ENCODE measurements at places on chromosomes 5 and 9.
A peak's percentile ranks its signal among the peaks of the same experiment; 100 is the strongest.

DNA sequence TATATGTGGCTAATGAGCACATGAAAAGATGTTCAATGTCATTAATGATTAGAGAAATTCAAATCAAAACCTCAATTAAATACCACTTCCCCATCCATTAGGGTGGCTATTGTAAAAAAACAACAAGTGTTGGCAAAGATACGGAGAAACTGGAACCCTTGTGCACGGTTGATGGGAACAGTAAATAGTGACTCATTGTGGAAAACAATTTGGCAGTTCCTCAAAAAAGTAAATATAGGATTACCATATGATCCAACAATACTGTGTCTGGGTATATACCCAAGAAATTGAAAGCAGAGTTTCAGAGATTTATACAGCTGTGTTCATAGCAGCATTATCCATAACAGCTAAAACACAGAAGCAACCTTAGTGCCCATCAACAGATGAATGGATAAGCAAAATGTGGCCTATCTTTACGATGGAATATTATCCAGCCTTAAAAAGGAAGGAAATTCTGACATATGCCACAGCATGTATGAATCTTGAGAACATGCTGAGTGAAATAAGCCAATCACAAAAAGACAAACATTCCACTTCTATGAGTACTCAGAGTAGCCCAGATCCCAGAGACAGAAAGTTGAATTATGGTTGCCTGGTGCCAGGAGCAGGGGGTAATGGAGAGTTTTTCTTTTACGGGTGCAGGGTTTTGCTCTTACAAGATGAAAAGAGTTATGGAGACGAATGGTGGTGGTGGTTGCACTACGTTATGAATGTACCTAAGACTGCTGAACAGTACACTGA is 41.4 kb upstream of the LRRC14B start:
- peak; percentile 24 for DNase-seq

DNA sequence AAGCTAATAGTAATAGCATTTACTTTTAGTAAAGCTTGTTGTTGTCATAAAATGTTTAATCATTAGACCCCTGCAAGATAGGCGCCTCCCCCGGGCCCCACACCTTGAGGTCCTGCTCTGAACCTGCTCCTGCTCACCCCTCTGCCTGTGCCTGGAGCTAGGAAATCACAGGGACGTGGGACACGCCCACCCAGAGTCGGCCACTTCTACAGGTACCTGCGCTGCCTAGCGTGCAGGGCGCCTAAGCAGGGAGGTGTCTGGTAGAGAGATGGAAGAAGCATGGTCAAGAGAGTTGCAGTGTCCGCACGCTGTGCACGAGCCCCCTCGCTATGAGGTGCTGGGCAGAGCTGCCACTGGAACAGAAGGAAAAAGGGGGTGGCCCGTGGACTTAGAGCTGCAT is 52.6 kb downstream of the HINT1 start:
- DNase-seq = no peak

DNA sequence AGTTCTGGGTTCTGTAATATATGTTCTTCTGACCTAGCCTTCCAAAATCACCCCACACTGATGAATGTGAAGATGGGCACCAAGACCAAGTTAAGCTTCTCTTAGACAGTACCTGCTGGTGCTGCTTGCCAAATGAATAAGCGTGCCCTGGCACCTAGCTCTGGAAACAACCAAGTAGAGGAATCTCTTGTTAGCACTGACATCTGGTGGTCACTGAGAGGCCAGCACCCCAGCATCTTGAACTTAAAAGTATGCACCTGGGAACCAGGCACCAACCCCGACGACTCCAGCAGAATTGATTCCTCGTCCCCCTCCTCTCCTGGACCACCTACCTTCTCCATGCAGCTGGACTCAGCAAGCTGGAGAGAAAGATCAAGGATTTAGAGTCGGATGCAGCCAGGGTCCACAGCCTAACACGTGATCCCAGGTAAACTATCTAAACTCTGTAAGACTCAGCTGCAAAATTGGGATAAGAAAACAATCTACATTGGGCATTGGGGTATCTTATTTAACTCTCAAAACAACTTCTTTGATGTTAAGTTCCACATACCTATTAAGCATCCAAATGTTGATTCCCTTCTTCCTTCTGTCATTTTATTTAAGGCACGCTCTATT is 89.8 kb downstream of the SLC1A3 start:
- peak; percentile 42 for DNase-seq

DNA sequence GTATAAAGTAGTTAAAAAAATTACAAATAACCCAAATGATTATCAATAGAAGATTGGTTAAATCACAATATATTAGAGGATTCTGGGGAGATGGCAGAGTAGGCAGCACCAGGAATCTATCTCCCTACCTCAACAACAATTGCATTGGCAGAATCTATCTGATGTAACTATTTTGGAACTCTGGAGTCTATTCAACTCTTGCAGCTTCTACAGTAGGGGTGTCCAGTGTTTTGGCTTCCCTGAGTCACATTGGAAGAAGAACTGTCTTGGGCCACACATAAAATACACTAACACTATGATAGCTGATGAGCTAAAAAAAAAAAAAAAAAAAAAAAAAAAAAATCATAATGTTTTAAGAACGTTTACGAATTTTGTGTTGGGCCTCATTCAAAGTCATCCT is 29.2 kb upstream of the ECM2 start:
- DNase-seq = peak; percentile 36

DNA sequence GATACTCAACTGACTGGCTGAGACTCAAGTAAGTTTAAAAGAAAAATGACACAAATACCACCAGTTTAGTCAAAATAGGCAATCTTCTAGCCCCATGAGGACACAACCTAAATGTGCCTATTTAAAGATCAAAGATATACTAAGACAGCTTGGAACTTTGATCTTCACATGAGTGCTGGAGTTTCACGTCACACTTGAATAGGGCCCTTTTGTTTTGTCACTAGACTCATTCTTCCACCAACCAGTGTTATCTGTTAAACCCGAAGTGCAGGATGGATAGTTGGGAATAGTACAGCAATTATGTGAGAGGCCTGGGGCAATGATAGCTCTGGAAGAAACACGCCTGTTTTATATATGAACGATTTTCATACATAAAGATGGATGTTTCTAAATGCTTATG is 792.8 kb upstream of the NUDT12 start:
- no peak for DNase-seq

DNA sequence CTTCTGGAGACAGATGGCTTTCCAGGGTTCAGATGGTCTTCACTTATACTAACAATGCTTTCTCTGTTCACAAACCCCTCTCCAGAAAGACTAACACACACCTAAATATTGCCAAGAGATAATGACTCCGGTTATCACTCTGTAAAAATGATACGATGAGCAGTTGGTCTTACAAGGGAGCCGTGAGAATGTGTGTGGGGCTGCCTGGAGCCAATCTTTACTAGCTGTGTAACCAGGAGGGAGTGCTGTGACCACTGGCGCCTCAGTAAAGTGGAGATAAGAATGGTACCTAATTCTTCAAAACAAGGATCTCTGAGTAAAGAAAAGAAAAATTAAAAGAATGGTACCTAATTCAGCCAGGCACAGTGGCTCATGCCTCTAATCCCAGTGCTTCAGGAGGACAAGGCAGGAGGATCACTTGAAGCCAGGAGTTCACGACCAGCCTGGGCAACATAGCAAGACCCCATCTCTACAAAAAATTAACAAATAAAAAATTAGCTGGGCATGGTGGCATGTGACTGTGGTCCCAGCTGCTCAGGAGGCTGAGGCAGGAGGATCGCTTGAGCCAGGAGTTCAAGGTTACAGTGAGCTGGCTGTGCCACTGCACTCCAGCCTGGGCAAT is 39.9 kb upstream of the IL17B start:
- DNase-seq = no peak

GRCh38 chr9:89891591-89892304 is 286.9 kb downstream of the GADD45G start:
- DNase-seq = peak; percentile 29

GRCh38 chr9:131669269-131670157 is 70.4 kb downstream of the RAPGEF1 start:
- DNase-seq = no peak

- DNase-seq = no peak
Observed at GRCh38 chr5:11251247-11251646, 490.2 kb upstream of the DAP start.

- DNase-seq = no peak
Observed at GRCh38 chr9:125608489-125609224, 98.4 kb downstream of the MAPKAP1 start.

DNA sequence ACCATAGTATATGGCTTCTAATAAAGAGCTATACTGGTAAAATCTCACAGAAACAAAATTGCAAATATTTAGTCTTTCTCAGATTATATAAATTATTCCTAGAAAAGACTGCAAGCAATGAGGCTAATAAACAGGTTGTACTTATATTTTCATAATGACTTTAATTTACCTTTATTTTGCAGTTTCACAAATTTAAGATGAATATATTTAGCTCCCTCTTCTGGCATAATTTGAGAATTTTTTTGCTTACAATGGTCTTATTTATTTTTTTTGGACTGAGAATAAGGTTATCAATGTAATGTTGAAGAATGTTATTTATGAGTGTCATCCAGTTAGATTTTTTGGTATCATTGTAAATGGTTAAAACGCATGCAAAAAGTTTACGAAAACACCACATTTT is 56.7 kb downstream of the PIK3R1 start:
- no peak for DNase-seq

GRCh38 chr5:124843596-124843899 is 97.1 kb upstream of the ZNF608 start:
- peak; percentile 95 for DNase-seq

DNA sequence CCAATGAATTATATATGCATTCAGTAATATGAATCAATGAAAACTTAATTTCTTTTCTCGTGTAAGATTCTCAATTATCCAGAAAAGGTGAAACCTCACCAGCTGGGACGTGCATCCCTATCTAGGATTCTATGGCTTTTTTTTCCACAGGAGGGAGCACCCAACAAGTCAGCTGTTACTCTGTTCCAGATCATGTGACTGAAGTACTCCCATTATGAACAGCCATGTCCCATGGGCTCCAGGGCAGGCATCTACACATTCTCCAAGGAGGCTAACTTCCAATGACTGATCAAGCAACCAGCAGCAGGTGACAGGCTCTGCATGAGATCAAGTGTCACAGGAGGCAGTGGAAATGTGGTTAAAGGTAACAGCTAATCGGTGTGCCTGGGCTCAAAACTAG is 118.8 kb downstream of the ELAVL2 start:
- no peak for DNase-seq

DNA sequence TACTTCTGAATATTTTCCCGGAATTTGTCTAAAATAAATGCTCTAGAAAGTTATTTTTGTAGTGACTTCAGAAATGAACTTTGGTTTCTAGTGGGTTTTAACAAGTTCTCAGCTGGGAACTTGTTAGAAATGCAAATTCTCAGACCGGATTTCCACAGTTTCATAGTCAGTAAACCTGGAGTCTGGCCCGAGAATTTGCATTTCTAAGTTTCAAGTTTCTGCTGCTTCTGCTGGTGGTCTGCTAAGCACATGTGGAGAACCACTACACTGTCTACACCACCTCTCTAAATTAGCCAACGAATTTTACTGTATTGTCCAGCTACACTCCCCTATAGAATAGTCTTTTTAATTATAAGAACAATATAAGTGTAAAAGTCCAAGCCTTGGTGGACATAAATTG is 208.0 kb downstream of the CHSY3 start:
- DNase-seq = no peak

DNA sequence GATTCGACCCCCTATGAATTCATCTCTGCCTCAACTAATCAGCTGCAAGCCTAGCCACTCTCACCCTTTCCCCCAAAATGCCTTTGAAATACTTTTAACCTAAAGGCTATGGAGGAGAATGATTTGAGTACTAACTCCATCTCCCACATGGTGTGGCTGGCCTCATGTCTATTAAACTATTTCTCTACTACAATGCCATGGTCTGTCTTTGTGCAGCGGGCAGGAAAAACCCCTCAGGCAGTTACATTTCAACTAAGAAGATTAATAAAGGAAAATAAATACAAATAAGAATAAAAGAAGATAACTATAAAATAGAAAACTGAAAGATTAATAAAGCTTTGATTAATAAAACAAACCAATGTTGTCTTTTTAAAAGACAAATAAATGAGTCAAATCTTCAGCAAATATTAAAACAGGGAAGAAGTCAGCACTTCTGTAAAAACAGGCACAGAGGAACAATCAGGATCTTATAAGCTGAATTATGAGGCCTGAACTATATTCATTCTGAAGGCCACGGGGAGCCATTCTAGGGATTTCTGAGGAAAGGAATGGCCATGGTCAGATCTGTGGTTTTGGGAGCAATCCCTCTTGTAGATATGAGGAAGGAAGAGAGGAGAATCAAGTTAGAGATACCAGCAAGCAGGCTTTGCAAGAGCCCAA is 116.1 kb upstream of the SLC12A2 start:
- DNase-seq = no peak

All from fibroblast of gingiva (primary cell).